ENCODE measurements at places on chromosomes 11 and 22.
A peak's percentile ranks its signal among the peaks of the same experiment; 100 is the strongest.

DNA sequence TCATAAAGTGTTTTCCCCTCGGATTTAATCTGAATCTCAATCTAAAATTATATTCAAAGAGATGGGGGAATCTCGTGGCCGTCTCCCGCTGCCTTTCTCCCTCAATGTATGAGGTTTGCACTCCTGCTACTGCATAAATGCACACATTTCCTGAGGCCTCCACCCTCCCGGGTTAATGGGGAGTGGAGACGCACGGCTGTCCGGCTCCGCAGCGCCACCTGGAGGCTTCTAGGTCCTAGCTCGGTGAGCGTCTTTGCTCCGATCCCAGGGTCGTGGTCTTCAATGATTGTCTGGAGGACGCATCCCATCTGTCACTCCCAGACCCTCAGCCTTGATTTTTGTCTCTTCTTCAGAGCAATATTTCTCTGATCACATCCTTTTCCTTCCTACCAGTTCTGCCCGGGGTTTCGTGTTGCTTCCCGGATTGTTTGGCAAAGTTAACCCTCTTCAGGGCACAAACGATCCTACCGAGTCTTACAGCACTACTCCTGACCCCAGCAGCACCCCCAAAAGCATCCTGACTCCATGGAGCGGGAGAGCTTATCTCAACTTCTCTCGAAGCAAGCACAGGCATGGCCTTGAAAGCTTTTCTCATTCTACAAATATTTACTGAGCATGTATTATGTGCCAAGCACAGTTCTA, at the start of gene LMO1:
Gene LMO1 (minus strand): TSS at position 110 of the 642 bp plus-strand sequence. CDS start 516 bp downstream, outside the sequence.
- H3K4me3 ChIP-seq, result no peak within 1 kb of the TSS
- no peaks in the 10 kb centered on the region for H3K36me3 ChIP-seq
- H3K27ac ChIP-seq, result no peak within 1 kb of the TSS
- peaks cover 6% of the 10 kb centered on the region for H3K4me1 ChIP-seq
- peaks cover 62% of the 10 kb centered on the region for H3K27me3 ChIP-seq

- H3K27me3 ChIP-seq, result no peaks in the 10 kb centered on the region
- H3K4me1 ChIP-seq, result peaks cover 65% of the 10 kb centered on the region
- H3K36me3 ChIP-seq, result peaks cover 57% of the 10 kb centered on the region
Measured at GRCh38 chr11:62854825-62855570, 15.6 kb upstream of the WDR74 start.

- DNase-seq, result peak; percentile 51
- peaks cover 15% of the 10 kb centered on the region for H3K27me3 ChIP-seq
- peak overlapping the region; percentile 71 for H3K27ac ChIP-seq
- H3K4me3 ChIP-seq, result peak overlapping the region; percentile 67
Measured at GRCh38 chr22:40684728-40685127, 5.4 kb downstream of the MCHR1 start.

GRCh38 chr11:42593441-42593840, 718.4 kb upstream of the API5 start:
- no peaks in the 10 kb centered on the region for H3K4me1 ChIP-seq
- H3K4me3 ChIP-seq, result no peak overlapping the region
- no peak for DNase-seq

GRCh38 chr11:35688023-35688422, 25.4 kb downstream of the TRIM44 start:
- H3K36me3 ChIP-seq, result peaks cover 32% of the 10 kb centered on the region
- no peak overlapping the region for H3K4me3 ChIP-seq
- H3K27ac ChIP-seq, result no peak overlapping the region
- no peaks in the 10 kb centered on the region for H3K27me3 ChIP-seq

All from activated CD8-positive, alpha-beta T cell treated with anti-CD3 and anti-CD28 coated beads, Interleukin-2, amount 10 ng/mL, durations not matched to agents 7 days and 5 days (primary cell).